Cortex of kidney (tissue), 1 donor: ENCODE measurements at places on chromosomes 12 and 14.

DNA sequence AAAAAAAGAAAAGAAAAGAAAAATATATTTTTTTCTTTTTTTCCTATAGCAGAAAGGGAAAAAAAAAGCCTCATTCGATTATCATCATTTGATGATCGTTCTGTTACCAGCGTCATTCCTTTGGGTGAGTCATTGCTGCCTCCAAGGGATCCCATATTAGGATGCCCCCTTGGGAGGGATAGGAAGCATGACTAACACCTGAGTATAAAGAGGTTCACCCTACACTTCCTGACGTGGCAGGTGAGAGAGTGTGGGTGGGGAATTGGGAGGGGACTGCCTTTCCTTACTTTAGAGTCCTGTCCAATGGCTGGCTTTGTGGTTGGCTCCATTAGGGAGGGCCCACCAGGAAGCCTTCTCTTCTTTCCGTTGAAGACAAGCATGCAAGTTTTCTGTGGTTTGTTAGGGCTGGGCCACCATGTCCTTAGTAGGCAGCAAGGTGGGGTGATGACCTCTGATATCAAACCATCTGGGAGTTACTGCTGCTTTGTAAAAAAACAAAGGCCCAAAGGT lies 56.1 kb upstream of the FUT8 start:
- DNase-seq = no peak

DNA sequence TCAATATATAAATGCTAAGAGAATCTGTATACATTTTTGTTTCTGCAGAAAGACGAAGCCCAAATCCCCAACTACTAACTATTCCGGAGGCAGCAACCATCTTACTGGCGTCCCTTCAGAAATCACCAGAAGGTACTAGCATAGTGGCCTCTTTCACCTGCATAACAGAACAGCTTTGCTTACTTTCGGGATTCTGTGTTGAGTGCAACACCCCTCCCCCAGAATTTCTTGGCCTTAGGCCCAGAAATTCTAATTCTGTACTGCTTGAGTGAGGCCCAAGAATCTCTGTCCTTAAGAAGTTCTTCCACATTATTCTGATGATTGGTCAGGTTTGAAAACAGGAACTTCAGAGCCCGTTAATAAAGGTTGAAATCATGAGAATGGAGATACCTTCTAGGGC lies 2.9 kb downstream of the SPX start:
- DNase-seq = no peak

- no peak for DNase-seq
These were observed at the start of gene COX8C for GRCh38 chr14:93346926-93347721. Gene COX8C (plus strand): TSS chr14:93347182. CDS start chr14:93347269, 87 bp downstream.

DNA sequence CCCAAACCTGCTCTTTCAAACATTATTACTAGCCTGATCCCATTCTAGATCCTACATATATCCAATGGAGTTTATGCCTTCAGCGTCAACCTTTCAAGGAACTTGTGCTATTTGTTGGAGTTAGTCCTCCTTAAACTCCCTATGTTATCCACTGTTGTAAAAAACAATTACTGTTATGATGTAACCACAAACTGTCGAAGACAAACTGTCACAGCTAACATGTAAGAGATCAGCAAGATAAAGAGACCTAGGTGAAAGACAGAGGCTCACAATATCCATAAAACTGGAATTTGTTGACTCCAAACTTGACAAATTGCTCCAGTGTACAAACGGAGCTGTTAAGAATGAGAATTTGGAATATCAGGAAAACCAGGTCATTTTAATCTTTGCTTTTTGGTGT lies 70.7 kb downstream of the CDK17 start:
- no peak for DNase-seq

DNA sequence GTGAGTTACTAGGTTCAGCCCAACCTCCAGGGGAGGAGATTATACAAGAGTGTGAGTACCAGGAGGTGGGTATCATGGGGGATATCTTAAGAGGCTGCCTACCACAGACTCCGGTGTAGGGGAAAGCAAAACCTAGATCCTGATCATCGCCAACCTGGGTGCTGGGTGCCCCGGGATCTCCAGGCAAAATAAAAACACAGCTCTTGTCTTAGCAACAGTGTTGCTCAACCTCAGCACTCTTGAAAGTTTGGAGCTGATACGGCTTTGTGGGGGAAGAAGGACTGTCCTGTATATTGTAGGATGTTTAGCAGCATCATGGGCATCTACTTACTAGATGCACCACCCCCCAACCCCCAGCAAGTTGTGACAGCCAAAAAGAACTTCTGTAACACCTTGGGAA lies 74.5 kb downstream of the CCDC60 start:
- DNase-seq = no peak
